ENCODE measurements at places on chromosomes 6 and 20. TPM values are rescaled to one million over a fixed set of nuclear protein-coding genes. Genes with fewer than 3 reads are reported as not detected.

DNA sequence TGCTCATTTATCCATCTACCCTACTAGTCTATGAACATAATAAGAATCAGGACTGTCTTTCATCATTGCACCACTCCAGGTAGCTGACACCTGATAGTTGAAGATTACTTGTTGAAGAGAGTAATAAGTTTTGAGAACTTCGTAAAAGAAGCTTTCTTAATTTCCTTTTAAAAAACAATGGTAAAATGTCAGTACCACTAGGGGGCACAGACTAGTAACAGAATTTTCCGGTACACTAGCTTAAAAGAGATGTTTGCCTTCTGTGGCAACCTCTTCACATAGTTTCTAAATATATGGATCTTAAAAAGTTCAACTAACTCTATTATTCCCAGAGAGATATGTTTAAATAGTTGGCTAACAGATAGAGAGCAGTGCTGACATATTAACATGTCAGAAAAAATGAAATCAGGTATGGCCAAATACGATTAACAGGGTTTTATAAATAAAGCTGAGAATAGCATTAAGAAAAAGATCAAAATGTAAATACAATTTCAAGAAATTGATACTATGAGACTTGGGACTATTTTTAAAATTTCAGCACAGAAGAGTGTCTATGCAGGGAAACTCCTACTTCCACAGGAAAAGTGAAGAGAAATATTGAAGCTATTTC is 5.4 kb upstream of the KCNQ5 start:
- no peak for DNase-seq

GRCh38 chr6:20498041-20498385 is 36.2 kb upstream of the CDKAL1 start:
- DNase-seq: no peak

- DNase-seq: no peak
Observed at GRCh38 chr20:48544402-48545339, 283.1 kb downstream of the PREX1 start.

- peak; percentile 63 for DNase-seq
Observed at GRCh38 chr6:132797951-132798868, at the start of gene SLC18B1. SLC18B1 (minus strand) TSS chr6:132798637; CDS start chr6:132798456, 181 bp downstream.

DNA sequence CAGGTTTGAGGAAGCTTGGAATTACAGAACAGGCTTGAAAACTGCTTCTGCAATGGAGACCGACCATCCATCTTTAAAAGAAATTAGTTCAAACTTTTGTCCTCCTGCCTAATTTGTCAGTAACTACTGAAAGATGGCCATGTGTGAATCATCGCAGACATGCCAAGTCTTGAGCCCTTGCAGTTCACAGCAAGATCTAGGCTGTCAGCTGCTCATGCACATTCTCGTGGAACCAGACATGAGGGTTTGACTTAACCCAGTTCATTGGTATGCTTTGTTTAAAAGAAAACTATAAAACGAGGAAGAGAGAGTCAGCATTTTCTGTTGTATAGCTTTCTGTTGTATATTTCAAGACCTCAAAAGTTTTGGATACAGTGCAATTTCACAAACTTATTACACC is 74.0 kb upstream of the SAMD5 start:
- no peak for DNase-seq

Gene TFAP2C
- total RNA-seq: not detected

Gene ZC2HC1B
- total RNA-seq: not detected

All from activated CD8-positive, alpha-beta T cell treated with anti-CD3 and anti-CD28 coated beads for 36 hours (primary cell).